BJ (cell line): ENCODE measurements at places on chromosomes 1 and 21.

- DNase-seq, result no peak
Observed at GRCh38 chr1:163509114-163509513, 187.4 kb downstream of the NUF2 start.

- DNase-seq, result no peak
Observed at GRCh38 chr1:5311147-5311546, 656.7 kb downstream of the AJAP1 start.

- no peak for DNase-seq
Observed at GRCh38 chr1:226638608-226639007, 90.0 kb downstream of the STUM start.

DNA sequence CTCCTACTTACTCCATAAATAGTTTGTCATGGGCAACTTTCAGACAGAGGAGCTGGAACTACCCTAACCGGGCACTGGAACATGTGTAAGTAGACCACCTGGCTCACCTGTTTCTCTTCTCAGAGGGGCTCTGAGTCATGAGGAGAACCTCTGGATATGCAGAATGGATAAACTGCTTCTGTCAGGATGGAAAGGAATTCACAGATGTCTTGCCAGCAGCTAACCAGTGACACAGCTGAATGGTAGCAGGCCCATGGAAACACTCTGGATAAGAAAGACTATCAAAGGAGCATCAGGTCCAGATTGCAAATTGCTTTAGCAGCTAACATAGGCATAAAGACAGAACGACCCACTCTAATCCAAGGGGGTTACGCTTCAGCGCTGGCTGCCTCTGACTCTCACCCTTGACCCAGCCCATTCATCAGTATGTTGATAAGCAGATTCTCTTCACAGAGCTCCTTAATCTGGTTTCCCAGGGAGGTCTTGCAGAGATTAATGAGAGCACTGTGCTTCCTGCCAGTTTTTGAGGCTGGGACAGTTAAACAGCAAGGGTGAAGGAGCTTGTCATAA lies 54.2 kb downstream of the HIVEP3 start:
- no peak for DNase-seq

DNA sequence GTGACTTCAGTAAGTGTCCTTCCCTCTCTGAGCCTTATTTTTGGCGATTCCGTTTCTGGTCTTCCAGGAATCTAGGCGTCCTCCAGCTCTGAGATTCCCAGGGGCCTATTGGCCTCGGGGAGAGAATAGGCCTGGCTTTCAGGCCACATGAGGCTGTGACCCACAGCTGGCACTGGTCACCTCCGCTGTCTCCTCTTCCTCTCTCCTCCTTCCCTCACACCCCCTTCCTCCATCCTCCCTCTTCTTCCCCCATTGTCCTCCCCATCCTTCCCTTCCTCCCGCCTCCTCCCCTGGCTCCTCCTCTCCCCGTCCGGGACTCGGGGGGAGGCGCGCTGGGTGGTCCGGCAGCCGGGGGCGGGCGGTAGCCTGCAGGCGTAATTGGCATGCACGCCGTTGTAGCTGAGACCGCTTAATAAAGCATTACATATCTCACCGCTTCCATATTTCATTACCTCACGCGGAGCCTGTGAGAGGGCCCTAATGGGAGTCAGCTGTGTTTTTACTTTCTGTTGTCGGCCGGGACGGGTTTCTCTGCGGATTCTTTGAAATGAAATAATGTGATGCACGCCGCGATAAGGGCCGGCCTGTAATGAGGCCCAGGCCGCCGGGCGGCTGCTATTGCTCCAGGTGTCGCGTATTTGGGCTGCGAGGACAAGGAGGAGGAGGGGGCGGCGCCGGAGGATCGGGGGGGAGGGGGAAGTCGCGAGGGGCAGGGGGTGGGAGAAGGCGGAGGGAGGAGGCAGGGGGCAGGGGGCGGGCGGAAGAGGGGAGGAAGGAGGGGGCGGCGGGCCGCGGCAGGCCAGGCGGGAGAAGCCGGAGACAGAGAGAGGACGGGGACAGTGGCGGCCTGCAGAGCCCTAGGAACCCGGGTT lies 95.3 kb downstream of the FOXD2 start:
- peak; percentile 37 for DNase-seq

DNA sequence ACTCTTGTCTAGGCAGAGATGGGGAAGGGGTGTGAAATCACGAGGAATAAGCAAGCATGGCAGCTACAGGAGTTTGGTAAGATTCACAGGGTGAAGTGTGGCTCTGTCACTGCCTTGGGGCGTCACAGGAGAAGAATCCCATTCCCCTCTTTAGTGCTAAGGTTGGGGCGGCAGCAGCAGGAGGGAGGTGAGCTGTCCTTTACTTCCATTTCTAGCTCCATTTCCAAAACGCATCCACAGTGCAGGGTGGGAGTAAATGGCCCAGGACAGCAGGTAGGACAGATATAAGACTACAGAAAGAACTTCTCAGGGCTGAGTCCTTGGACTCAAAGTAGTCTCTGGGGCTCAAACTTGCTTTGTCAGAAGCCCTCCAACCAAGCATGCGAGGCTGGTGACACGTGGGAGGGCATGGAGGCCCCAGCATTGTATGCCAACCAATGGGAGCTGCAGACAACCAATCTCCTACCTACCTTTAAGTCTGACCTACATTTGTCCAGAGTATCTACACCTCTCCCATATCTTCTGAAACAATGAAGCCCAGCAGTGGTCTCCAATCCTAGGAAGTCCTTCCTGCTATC lies 8.5 kb downstream of the MEF2D start:
- no peak for DNase-seq

DNA sequence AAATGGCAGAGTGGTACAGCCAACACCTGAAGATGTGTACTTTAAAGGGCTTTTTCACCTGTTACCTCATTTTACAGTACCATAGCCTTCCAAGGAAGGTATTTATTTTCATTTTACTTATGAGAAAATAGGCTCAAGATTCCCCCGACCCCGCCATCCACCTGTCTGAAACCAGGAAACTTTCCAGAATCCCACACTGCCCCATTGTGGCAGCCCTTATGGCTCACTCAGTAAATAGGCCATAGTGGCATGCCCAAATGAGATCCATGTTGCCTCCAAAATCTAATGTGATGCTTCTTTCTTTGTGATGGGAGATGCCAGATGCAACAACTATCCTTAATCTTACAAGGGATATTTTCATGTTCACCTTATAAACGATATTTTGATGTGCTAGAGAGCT lies 97.8 kb downstream of the EBNA1BP2 start:
- DNase-seq, result no peak

DNA sequence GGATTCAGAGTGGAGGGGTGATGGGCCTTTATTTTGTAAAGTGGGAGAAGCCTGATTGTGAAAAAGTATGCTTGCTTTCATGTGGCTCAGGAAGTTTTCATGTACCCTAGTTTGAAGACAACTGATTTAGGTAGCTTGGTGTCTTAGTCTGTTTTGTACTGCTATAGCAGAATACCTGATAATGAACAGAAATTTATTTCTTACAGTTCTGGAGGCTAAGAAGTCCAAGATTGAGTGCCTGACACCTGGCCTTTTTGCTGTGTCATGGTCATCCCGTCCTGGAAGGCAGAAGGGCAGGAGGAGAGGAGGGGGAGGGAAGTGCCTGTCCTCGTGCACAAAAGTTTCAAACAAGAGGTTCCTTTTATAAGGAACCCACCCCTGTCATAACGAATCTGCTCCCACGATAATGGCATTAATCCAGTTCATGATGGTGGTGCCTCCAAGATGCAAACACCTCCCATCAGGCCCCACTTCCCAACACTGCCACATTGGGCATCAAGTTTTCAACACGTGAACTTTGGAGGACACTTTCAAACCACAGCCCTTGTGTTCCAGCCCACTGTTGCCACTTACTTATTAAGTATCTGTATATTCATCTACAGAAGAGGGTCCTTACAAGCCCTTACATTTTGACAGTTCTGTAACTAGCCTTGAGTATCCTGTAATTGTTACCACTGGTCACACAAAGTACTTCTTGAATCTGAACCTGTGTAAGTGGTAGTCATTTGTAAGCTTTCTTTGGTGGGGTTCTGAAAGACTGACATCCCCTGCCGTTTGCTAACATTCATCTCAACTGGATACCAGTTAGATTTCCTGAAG lies 9.5 kb downstream of the UCK2 start:
- DNase-seq, result no peak

- no peak for DNase-seq
Observed at GRCh38 chr1:213782941-213783672, 204.7 kb upstream of the PROX1 start.

- DNase-seq, result no peak
Observed at GRCh38 chr1:109105881-109106280, 8.0 kb upstream of the ELAPOR1 start.

- peak; percentile 94 for DNase-seq
Observed at GRCh38 chr1:198492872-198493271, 47.6 kb downstream of the ATP6V1G3 start.

GRCh38 chr1:68221001-68221979 lies 11.0 kb downstream of the WLS start:
- no peak for DNase-seq

GRCh38 chr1:14895727-14896126 lies 257.8 kb upstream of the TMEM51 start:
- no peak for DNase-seq

GRCh38 chr1:207998691-207999090 lies 87.8 kb upstream of the CD34 start:
- DNase-seq, result no peak

DNA sequence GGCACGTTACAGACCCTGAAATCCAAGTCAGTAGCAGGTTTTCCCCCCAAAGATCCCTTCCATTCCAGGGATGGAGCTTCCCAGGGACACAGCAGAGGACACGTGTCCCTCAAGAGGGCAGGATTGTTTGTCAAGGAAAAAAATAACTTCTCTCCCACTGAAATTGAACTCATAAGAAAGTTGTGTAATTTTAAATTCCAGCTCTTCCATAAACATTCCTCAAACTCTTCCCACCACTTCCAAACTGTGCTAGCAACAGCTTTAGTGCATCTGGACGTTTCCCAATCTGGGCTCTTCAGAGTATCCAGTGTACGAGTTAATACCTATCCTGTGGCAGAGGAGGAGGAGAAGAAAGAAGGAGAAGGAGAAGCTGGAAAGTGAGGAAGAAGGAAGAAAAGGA lies 79.6 kb downstream of the PSMG1 start:
- peak; percentile 92 for DNase-seq

- no peak for DNase-seq
Observed at GRCh38 chr1:3671371-3672180, 19.3 kb downstream of the TP73 start.

DNA sequence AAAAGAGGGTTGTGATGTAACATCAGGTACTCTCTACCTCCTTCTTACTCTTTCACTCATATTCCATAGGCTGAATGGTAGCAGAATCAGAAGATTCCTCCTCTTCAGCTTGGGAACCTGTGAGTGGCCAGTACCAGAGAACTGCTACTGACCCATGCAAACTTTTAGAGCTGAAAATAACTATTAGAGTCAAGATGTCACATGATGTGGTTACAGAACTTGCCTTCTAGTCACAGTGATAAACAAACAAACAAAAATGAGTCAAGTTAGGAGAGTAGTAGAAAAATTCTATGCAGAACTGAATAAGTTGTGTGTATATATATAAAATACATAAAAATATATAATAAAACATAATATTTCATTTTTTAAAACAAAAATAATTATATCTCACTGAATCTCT lies 47.6 kb upstream of the RGS1 start:
- DNase-seq, result no peak

- DNase-seq, result no peak
Observed at GRCh38 chr1:107862064-107862463, 102.9 kb downstream of the VAV3 start.

- no peak for DNase-seq
Observed at GRCh38 chr1:155177918-155178281, 4.3 kb downstream of the TRIM46 start.

DNA sequence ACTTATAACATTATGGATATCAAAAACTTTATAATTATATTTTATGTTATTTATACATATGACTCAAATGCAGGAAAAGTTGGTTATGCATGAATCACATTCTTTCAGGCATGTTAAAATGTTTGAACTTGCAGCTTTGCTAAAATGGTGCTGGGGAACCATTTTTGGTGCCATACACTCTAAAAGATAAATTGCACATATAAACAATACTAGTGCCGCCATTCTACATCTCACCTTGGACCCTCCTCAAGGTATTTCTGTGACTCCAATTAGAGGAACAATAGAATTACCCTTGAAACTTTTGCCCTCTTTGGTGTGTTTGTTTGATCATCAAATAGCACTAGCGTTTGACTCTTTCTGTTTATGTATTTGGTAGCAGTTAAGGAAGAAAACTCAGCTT lies 997 bp downstream of the PRKACB start:
- no peak for DNase-seq

- DNase-seq, result no peak
Observed at GRCh38 chr1:198700396-198700795, 61.6 kb downstream of the PTPRC start.

GRCh38 chr1:227167276-227168101 lies 150.8 kb downstream of the CDC42BPA start:
- no peak for DNase-seq

DNA sequence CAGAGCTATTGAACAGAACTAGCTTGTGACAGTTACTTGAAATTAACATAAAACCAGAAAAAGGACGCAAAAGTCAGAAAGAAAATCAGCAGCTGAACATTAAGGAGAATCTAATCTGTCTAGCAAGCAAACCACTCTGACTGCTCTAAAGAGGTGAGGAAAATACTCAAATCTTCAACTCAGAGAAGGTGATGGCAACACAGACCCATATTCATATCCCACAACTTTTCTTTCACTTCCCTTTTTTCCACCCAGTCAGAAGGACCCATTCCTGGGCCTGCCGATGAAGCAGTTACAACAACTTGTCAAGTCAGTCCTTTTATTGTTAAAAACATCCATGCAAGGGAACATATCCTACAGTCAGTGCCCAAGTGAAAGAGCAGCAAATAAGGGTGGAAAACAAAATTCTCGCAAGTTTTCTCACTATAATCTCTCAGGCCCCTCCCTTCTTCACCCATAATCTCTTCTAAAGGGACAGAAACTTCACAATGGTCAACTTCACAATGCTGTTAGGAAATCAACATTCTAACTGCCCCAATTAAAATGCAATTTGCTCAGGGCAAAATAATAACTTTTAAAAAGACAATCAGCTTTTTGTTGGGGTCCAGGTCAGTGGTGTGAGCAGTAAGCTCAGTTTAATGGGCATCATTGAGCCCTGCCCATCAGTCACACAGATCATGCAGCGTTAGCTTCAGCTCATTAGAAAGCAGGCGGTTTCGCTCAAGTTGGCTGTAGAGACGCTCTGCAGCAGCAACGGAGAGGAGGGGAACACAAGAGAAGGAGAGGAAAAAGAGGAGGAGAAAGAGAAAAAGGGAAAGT lies 3.6 kb upstream of the NUP210L start:
- DNase-seq, result no peak

DNA sequence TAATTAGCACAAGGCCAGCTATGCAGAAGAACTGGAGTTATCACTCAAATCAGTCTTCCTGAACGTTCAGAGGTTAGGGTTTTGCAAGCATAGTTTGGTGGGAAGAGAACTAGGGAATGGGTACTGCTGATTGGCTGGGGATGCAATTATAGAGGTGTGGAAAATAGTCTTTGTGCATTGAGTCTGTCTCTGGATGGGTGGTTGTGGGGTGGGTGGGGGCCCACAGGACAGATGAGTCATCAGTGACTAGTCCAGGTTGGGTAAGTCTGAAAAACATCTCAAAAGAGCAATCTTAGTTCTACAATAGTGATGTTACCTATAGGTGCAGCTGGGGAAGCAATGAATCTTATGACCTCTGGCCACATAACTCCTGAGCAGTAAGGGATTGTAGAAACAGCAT lies 89.7 kb upstream of the HMCN1 start:
- no peak for DNase-seq

- DNase-seq, result peak; percentile 79
Observed at GRCh38 chr1:202579806-202580205, 130.4 kb downstream of the SYT2 start.
